Activated CD4-positive, alpha-beta T cell treated with anti-CD3 and anti-CD28 coated beads for 36 hours (primary cell): ENCODE measurements at places on chromosomes 6 and 20. TPM values are rescaled to one million over a fixed set of nuclear protein-coding genes. Genes with fewer than 3 reads are reported as not detected.

DNA sequence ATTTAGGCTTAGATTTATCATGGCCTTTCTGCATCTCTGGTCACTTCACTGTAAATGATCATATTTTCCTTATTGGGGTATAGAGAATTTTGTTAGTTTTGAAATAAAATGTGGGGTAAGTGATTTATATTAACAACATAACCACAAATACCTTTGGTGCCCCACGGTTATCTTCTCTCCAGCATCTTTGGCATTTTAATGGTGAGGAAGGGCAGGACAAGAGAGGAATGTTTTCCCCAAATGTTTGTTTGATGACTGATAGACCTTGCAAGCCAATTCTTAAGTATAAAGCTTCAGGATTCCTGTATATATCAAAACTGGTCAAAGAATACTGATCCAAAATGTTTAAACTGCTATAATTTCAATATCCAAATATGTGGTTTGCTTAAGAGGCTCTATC lies 171.6 kb upstream of the SMLR1 start:
- DNase-seq, result no peak

GRCh38 chr6:83258517-83258916 lies 65.4 kb downstream of the RWDD2A start:
- DNase-seq, result no peak

- no peak for DNase-seq
Observed at GRCh38 chr20:63734946-63735858, 1.3 kb upstream of the LIME1 start.

DNA sequence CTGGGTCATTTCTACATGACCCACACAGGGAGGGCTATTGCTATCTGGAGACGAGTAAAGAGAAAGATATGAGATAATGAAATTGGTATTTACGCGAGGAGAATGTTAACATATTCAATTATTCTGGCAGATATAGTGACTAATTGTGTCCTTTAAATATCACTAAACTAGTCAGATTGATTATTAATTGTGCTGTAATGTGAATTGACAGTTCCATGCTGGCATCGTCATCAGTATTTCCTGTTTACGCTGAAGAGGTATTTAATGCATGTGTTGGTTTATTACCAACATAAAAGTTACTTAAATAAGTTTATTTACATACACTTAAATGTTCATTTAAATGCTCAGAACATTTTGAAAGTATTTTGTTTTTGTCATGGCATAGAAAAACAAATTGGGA lies 35.7 kb upstream of the OGFRL1 start:
- no peak for DNase-seq

GRCh38 chr20:11271319-11271718 lies 597.5 kb upstream of the JAG1 start:
- DNase-seq, result no peak

GRCh38 chr6:14540810-14541540 lies 423.4 kb downstream of the CD83 start:
- no peak for DNase-seq

- peak; percentile 41 for DNase-seq
Observed at GRCh38 chr6:29720863-29721262, 2.4 kb upstream of the HLA-F start.

DNA sequence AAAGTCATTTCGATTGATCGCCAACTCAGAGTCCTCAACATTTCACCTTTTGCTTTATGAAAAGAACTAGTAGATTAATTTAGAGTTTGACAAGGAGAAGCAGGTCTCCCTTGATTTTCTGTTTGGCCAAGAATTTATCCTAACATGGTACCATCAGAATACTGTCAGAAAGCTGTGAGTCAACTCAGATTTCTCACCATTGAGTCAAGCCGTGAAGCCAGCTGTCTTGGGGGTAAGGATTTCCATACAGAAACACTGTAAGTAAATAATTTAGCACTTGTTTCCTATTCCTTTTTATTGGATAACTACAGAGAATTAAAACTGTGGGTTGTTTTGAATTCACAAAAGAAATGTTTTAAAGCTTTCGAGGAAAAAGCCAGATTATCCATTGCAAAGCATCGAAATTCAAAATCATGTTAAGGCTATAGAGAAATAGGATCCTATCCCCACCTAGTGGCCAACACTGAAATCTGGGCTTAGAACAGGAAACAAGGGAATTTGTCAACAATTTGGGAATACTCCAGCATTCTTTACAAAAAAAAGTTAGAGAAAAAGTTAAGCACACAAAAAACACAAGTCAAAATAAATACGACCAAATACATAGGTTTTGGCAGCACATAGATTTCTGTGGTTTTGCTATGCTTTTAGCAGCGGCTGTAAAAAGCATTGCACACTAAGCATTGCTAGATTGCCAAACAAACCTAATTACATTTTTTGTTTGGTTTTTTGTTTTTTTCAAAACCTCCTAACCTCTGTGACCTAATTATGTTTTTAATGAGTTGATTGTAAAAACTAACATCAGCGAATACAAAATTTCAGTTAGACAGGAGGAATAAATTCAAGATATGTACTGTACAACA lies 44.2 kb downstream of the COL11A2 start:
- no peak for DNase-seq

- DNase-seq, result no peak
Observed at GRCh38 chr20:3312940-3313682, 74.1 kb upstream of the SLC4A11 start.

DNA sequence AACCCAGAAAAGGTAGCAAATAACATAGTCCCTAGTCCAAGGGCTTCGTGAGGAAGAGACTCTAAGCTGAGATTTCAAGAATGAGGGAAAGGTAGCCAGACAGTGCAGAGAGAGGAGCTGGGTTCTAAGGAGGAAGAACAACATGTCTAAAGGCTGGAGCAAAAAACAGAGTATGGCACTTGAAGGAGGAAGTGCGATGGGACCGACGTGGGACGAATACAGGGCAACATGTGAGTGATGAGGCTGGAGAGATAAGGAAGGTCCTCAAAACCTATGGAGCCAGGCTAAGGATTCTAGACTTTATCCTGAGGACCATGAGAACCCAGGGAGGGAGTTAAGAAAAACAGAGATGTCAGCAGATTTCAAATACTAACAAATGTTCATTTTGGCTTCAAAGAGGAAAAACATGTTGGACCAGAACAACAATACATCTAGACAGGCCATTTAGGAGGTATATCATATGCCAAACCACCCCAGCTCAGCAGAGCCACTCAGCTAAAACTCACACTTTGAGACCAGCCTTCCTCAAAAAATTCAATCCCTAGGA lies 17.5 kb downstream of the ATXN1 start:
- DNase-seq, result no peak

DNA sequence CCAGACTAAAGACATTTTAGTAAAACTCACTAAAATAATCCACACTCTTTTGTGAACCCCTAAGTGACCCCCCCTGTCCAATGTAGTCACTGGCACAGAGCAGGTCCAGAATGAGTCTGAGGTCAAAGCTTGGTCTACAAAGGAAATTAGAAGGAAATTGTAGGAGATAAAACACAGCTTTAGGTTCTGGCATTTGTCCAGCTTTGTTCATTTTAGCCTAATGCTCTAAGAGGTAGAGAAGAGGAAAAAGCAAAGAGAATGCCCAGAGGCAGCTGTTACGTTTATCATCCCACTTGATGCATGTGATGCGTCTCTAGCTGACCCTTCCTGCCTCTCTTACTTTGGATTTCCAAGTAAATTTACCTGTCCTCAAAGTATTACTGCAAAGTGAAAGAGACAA lies 62.5 kb downstream of the CNKSR3 start:
- DNase-seq, result no peak

DNA sequence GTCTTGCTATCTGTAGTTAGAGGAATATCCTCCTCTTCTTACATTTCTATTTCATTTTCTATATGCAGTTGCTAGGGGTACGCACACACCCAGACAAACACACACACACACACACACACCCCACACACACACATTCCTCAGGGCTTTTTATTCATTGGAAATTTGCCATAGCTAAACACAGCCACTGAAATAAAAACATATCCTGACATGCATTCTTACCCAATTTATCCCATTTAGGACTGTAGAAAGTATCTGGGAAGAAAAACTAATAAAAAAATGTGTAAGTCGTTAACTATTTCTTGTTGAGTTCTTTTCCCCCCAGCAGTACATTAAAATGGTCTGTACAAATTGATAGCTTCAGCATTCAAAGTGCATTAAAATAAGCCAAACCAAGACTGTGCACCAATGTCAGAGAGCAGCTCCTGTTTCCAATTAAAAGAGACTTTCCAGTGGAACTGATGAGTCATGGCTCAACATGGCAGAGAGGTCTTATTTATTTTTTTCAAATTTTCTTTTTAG lies 357.9 kb upstream of the AGPAT4 start:
- no peak for DNase-seq

- peak; percentile 88 for DNase-seq
Observed at GRCh38 chr6:157755746-157756411, 67.2 kb upstream of the SNX9 start.

DNA sequence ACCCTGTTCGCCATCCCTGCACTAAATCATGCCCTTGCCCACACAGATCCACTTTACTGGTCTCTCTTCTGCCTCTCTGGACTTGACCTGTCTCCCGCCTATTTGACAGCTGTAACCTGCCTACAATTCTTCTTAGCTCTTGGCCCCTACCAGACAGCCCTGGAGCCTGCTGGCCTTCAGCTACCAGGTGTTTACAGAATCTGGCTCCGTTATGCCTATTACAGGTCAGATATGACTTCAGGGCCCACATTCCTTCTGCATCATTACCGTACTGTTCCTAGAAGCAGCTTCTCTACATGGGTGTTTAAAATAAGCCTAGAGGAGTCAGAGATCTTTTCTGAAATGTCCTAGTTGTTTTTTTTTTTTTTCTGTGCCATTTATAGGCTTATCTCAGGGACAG lies 45.4 kb upstream of the CCN6 start:
- no peak for DNase-seq

- DNase-seq, result no peak
Observed at GRCh38 chr20:906001-906520, 10.1 kb downstream of the ANGPT4 start.

DNA sequence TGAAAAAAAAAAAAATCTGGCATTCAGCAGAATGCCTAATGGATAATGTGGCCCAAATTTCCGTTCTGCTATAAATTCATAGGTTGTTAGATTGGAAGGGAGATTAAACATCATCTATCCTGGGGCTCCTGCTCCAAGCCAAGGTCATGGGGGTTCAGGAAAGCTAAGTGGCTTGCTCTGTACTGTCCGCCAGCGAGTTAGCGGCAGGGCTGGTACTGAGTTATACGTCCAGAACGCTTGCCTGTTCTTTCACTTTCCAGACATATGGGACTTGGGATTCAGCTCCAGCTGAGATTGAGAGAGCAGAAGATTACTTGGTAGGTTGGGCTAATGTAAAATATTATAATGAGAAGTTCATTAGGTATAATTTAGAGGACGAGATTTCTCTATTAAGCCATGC lies 858 bp downstream of the RWDD1 start:
- peak; percentile 26 for DNase-seq

GRCh38 chr6:34044945-34045595 lies 100.8 kb downstream of the GRM4 start:
- peak; percentile 26 for DNase-seq

- no peak for DNase-seq
Observed at GRCh38 chr6:154864066-154864430, 130.8 kb downstream of the SCAF8 start.

DNA sequence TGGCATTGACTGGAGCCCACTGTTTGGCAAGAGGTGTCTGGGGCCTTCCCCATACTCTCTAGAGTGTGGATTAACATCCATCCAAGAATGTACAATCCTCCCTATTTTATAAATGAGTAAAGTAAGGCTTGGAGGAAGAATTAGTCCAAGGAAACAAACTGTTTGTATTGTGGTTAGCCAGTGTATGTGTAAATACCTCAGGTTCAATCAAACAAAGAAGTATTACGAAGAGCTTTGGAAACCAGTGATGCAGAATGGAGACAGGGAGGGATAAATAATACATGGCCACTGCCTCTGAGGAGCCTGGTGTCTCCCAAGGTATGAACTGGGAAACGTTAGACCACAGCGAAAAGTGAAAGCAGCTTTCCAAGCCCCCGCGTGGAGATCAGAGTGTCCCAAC lies 226.6 kb upstream of the RIN2 start:
- no peak for DNase-seq

GRCh38 chr6:168681748-168682147 lies 240.8 kb downstream of the SMOC2 start:
- DNase-seq, result no peak

DNA sequence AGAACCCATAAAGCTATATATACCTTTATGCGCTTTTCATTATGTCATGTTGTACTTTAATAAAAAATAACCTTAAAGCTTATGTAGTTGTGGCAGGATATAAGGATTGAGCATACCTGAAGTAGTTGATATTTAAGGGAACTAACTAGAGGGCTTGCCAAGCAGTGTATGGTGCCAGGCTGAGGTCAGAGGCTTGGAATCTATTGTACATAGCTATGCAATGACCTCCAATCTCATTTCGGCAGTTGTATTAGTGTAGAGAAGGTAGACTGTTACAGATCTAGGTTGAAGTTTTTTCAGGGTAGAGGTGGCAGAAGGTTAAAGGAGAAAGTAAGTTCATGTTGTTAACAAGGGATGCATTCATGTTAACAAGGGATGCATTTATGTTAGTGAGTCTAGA lies 397.7 kb upstream of the HS3ST5 start:
- DNase-seq, result no peak

GRCh38 chr6:122712093-122712447 lies 67.4 kb upstream of the FABP7 start:
- DNase-seq, result no peak

DNA sequence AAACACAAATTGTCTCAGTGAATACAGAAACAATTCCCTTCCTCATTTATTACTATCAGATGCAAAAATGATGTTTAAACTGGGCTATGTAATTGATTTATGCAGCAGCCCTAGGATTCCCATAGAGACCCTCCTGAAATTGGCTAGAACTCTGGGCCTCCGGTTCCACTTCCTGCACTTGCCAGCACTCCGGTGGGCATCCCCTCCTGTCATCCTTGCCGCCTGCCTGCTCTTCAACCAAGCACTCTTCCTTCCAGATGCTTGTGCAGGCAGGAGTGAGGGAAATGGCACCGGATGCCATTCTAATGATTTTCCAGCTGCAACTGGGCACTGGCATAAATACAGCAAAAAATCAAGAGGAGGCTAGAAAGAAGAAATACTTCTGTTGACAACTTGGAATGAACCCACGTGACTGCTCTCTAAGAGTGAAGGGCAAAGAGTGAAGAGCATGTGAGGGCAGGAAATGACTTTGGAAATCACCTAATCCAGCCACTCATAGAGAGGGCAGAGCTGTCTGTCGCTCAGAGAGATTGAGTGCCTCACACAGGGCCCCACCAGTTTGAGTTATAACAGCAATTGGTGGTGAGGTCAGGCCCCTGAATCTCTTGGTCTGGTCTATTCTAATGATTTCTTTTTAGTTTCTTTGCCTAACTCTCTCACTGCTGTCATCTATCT lies 3.7 kb upstream of the NEDD9 start:
- peak; percentile 64 for DNase-seq

Gene HLA-DRB5
- total RNA-seq, result 4.1 TPM

Gene GNMT
- 0.50 TPM for total RNA-seq

Gene TRIM31
- total RNA-seq, result not detected

Gene BEND6
- total RNA-seq, result not detected

Gene VAPB
- total RNA-seq, result 54.5 TPM

Gene CRISP3
- not detected for total RNA-seq

Gene AVP
- not detected for total RNA-seq

Gene HCRTR2
- not detected for total RNA-seq

Gene C2
- 0.96 TPM for total RNA-seq

Gene MYL9
- 0.60 TPM for total RNA-seq
